ENCODE measurements at places on chromosomes 2 and 18.

DNA sequence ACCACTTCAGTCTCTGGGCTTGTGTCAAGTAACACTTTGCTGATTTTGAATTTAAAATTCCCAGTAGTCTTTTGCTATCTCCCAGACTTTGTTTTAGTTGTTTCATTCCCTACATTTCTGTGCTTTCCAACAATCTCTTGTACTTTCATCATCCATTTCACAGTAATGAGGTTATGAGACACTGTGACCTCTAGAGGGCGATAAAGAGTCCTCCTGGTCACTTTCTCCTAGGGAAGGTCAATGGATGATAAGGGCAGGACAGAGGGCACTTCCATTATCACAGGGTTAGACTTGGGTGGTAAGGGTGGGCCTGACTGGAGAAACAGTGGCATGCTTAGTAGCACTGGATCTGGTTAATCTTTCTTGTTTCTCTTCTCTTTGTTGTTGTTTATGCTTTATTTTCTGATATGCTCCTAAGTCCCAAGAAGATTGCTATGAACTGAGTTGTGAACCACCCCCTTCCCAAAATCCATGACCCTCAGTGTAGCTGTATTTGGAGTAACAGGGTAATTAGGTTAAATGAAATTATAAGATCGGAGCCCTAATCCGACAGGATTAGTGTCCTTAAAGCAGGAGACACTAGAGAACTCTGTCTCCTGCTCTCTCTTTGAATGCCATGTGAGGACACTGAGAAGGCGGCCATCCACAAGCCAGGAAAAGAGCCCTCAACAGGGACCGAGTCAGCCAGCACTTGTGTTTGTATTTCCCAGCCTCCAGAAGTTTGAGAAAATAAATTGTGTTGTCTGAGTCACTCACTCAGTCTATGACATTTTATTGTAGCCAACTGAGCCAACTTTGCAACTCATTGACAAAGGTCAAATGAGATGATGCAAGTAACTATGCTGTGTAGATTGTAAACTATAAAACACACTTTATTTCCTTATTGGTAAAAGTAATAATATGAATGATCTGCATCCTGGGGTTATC, 779.2 kb downstream of the CNTNAP5 start:
- DNase-seq = no peak

- DNase-seq = peak; percentile 45
Measured at GRCh38 chr2:20544153-20544747, 97.4 kb downstream of the RHOB start.

DNA sequence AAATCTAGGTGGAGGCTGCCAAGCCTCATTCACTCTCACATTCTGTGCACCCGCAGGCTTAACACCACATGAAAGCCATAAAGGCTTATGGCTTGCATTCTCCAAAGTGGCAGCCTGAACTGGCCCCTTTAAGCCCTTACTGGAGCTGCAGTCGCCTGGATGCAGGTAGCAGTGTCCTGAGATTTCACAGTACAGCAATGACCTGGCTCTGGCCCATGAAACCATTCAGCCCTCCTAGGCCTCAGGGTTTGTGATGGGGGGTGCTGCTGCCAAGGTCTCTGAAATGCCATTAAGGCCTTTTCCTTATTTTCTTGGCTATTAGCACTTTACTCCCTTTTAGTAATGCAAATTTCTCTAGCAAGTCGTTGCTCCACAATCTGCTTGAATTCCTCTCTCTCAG, 48.6 kb downstream of the RNMT start:
- no peak for DNase-seq

GRCh38 chr2:54372361-54372760, 83.8 kb upstream of the SPTBN1 start:
- DNase-seq = no peak

DNA sequence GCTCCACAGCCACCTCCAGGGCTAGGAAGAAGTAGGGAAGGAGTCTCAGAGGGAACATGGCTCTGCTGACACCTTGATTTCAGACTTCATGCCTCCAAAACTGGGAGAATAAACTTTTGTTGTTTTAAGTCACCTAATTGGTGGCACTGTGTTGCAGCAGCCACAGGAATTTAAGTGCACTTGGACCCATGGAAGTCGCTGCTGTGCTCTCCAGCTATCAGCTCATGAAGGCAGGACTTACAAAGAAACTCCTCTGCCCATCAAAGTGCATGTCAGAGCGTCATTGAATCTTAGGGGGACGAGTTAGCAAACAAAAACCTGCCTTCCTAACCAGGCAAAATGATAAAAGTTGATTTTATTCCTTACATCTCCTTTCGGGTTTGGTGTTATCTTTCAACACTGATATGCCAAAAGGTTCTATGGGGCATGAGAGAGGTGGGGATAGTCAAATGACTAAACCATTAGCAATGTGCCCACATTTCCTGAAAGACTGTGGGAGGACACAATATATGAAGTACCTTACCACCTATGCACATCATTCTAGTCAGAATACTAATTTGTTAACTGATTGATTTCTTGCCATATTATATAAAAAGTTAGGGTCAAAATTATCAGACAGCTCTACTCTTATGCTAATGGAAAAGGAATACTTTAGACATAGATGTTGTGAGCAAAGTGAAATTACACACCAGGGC, 235.8 kb upstream of the TNP1 start:
- DNase-seq = no peak
